Naive B cell (primary cell): ENCODE measurements at places on chromosomes 1 and 21.
A peak's percentile ranks its signal among the peaks of the same experiment; 100 is the strongest.

DNA sequence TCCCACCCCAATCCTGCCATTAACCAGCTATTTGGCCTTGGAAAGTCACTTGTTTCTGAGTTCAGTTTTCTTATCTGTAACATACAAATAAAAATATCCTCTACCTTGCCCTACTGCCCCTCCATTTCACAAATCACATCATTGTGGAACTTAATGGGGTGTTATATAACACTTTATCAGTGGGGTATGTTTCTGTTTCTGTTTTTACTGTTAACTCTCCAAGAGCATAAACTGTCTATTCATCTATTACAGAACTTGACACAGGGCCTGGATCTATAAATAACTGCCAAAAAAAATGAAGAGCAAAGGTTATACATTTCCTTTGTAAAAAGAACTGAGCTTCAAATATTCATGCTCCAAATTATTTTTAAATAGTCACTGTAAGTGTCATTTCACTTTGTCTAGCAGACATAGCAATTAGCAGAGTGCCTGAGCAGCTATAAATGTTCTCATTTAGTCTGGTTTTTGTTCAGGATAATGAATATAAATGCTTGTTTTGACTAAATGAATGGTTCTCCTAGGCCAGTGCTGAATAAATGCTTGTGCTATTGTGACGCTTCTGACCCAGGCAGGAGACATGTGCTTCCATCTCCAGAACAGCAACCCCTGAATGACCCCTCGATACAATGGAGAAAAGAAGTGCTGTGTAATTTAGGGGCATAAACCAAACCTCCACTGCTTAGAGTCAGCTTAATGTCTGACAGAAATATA, 7.4 kb downstream of the PIGM start:
- DNase-seq: no peak

DNA sequence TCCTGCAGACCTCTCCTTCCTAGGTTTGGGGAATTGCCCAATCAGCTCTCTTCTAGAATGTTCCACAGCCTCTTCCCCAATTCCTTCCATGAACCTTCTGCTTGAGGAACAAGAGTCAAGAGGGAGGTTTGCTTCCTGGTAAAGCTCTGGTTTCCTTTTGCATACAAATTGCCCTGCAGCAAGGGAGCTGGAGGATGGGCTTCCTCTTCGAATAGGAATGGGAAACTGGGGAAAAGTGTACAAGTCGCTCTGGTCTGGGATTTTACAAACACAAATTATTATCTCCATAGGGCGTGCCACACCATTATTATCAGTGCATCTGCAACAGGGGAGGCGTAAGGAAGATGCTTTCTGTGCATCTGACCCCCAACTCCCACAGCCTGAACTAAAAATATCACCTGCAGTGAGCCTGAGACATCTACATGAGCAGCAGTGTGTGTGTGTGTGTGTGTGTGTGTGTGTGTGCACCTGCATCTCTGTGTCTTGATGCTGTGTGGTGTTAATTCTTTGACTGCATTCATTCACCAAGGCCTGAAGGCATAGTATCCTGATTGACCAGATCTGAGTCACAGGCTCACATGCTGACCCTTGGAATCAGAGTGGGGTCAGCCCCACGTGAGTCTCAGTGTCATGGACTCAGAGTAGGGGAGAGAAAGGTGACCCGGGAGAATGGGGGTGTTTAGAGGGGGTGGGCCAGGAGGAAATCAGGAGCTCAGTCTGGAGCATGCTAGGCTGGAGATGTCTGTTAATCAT, 272.9 kb downstream of the KAZN start:
- DNase-seq: no peak

GRCh38 chr1:2570332-2570731, 14.2 kb downstream of the TNFRSF14 start:
- DNase-seq: no peak

- no peak for DNase-seq
Observed at GRCh38 chr1:172143384-172144055, 277.0 kb upstream of the C1orf105 start.

- DNase-seq: peak; percentile 22
Observed at GRCh38 chr1:42146626-42147320, 6.4 kb upstream of the GUCA2B start.
